ENCODE measurements at places on chromosomes 16 and 17.

DNA sequence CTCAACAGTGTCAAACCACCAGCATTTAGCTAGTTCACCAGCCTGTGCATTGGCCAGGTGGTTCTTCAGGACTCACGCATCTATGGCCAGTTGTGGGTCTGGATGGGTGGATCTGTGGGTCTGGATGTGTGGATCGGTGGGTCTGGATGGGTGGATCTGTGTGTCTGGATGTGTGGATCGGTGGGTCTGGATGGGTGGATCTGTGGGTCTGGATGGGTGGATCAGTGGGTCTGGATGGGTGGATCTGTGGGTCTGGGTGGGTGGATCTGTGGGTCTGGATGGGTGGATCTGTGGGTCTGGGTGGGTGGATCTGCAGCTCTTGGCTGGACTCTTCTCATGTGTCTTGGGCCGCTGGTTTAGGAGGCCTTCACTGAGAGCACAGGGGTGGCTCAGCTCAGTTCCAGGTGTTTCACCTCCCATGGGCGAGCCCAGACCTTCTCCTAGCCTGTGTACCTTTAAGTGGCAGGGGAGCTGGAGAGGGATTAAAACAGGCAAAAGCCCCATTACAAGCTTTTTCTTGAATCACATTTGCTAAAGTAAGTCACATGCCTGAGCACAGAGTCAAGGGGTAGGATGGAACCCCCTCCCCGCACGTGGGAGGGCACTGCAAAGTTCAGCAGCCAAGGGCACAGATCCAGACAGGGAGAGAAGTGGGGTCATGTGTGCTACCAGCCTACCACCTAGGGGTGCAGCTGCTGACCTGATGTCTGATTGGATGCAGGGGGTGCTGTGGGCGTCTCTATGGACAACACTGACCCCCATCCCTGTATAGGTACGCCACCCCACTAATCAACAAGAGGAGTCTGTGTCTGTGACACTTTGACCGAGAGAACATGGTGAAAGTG is 3.4 kb upstream of the NUBP1 start:
- no peak for DNase-seq

DNA sequence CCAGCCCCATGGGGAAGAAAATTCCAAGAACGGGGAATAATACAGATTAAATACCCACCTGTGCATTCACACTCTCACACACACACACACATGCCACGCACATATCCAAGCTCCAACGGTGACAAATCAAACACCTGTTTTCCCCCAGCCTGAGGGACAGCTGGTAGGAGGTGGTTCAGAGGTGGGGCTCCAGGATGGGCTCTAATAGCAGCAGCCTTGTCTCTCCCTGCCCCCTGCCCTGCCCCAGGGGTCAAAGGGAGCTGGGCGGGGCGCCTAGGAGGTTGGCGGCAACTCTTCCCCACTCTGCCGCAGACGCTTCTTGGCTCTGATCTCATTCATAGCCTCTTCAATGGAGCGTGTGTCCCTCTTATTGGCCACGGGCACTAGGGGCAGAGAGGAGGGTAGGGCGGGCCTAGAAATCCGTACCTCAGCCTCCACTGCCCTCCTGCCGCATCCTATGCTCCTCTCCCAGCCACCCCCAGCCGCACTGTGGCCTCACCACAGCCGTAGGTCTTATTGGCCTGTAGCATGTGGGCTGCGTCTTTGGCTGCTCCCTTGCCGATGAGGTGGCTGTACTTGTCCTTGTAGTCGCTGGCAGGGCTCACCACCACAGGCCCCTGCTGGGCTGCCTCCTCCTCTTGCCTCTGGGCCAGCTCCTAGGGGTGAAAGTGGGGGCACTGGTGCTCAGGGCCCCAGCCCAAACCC is 8.2 kb downstream of the SPAG7 start:
- DNase-seq, result no peak

DNA sequence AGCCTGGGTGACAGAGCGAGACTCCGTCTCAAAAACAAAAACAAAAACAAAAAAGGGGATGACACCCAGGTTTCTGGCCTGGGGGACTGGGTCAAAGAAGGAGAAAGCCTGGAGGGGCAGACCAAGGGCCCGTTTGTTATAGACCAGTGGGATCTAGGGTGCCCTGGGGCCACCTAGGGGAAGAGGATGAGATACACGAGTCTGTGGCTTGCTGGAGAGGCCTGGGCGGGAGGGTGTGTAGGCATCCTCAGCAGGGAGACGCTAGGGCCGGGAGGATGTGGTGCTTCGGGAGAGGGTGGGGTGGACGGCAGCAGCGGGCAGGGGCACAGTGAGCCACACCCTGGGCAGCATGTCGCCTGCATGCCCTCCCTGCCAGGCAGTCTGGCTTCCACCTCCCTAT is 17.1 kb upstream of the CRK start:
- no peak for DNase-seq

DNA sequence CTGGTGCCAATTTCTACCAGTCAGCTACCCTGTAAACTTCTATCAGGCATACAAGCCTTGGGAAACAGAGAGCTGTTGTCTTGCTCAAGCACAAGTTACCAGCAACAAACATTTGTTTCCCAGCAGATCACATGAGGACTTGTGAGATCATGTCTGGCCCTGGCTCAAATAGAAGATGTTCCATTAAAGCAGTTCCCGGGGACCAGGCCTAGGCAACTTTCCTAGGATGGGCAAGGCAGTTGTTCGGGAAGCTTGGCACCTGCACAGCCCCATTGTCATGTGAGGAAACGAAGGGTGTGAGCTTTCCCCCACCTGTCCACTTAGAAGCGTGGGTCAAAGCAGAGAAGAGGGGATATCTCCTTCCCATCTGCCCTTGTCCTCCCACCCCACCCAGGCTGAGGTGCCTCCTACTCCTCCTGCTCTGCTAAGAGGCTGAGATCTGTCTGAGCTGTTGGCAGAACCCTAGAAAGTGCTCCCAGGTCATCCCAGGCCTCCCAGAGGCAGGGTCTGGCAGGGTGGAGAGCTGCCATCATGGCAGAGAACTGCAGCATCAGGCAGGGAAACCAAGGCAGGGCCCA is 11.2 kb upstream of the SLC47A2 start:
- DNase-seq, result peak; percentile 37

GRCh38 chr16:84990782-84991181 is 20.6 kb downstream of the ZDHHC7 start:
- no peak for DNase-seq

DNA sequence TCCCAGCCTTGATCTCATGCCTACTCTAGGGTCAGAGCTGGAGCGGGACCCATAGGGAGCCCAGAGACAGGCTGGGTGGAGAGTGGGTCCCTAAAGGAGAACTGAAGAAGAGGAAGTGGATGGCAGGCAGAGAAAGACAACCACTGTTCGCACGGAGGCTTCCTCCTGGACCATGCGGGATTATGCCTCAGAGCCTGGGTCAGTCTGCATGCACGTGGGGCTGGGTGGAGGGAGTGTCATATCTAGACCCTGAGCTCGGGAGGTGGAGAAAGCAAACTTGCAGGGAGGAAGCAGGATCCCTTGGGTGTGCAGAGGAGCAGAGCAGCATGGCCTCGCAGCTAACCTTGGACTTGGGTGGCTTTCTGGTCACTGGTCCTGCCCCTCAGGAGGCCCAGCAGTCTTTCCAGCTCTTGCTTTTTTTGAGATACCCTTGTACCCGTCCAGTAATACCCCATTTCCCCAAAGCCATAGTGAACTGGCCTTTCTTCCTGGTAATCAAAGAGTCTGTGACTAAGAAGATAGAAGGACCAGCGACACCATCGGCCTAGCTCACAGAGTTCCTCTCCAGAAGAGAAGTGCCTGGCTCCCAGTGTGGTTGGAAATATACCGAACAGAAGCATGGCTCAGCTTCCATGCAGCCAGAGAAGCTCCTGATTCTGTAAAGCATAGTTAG is 344.2 kb downstream of the CPPED1 start:
- DNase-seq, result no peak

- no peak for DNase-seq
Observed at GRCh38 chr17:77382356-77382911, 241.7 kb downstream of the SEC14L1 start.

DNA sequence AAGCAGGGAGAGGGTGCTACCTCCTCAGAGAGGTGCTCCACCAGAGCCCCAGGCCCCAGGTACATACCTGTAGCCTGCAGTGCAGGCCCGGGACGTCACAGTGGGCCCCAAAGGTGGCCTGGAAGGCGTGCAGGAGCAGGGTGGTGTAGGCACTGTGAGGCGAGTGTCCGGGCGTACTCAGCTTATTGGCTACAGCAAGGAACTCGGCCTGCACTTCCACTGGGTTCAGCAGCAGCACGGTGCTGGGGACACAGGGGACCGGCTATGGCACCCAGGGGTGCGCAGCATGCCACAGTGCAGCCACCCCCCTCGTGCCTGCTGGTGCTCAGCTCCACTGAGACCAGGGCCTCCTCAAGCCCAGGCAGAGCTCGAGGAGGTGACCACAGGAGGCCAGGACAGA is 23.2 kb upstream of the PIK3R6 start:
- no peak for DNase-seq

DNA sequence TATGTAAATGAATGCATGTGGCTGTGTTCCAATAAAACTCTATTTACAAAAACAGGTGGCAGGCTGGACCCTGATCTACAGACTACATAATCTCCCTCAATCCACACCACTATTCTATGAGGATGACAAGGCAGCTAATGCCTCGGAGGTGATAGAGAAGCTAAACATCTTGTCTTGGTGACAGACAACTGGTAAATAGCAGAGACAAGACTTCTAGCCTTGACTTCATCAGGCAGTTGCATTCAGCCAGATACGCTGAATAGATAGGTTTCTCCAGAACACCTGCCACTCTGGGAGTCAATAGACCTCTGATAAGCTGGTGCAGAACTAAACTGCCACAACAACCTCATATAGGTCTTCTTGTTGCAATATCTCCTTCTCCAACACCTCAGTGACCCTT is 3.3 kb downstream of the ATPAF2 start:
- DNase-seq, result no peak

DNA sequence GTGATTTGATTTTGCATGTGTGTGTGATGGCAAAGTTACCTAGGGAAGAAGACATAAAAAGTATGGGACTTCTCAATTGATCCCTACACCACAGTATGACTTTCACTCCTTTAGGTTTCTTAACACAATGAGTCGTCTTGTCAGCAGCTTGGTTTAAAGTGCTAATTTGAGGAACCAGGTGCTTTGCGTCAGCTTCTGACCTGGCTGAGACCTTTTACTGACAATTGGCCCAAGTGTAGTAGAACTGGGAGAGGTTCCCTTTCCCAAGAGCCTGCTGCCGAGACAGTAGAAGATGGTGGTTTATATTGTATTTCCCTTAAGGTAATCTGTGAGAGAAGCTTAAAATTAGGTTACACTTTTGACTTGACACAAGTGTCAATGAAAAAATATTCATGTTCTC is 54.9 kb downstream of the LDHD start:
- DNase-seq, result no peak

DNA sequence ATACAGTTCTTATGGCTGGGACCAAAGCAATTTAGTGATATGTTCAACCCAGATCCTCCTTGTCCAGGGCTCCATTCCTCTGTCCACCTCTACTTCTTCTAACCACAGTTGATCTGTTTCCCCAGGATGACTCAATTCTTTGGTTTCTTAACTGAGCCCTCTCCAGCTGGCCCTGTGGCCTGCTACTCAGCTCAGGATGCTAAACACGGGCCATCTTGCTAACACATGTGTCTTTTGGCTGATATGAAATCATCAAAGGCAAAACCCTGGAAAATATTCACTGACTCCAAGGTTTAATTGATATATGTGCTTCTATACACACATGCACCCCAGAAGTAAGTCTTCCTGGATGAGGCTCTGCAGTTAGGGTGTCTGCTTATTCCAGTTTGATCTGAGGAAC is 43.8 kb downstream of the SHISA6 start:
- no peak for DNase-seq

DNA sequence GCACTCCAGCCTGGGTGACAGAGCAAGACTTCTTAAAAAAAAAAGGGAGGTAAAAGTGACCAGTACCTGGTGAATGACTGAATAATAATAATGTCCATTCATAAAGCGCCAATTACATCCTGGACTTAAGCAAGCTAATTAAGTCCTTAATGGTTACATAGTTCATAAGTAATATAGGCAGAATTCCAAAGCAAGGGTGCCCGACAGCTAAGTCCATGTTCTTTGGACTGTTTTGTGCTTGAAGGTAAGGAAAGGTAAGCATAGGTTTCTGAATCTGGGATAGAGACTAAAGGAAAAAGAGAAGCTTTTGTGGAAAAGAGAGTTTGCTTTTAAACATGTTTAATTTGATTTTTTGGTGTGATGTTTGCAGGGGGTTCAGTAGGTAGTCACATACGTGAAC is 9.8 kb downstream of the POLR2A start:
- DNase-seq, result no peak

DNA sequence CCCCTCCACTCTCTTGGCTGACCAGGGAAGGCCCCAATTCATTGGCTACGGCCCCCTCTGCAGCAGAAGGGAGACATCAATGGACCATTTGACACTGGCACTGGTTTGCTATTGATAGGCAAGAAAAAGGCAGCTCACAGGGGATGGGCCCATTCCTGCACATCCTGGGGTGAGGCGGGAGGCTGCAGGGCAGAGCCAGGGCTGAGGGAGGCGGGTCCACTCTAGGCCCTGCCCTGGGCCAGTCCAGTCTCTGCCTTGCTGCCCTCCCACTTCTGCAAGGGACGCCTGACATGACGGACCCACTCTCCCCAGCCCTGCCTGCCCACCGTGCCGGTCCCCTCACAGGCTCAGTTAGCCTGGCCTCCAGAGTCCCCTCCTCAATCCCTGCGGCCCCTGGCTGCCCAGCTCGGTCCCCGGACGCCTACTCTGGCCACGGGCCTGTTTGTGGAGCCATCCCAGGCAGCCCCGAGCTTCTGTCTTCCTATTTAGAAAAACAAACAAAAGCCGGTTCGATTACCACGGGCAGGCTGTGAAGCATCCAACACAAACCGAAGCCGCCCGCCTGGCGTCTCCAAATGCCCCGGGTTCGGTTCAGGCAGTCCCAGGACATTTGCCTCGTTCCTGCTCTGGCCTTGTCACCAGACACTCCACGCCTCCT is 160.7 kb downstream of the IRX5 start:
- DNase-seq, result no peak

GRCh38 chr17:225551-225950 is 44.1 kb upstream of the DOC2B start:
- no peak for DNase-seq

All from hepatic stellate cell (primary cell).